NCI-H526 (cell line): ENCODE measurements at places on chromosomes 3 and 15.

GRCh38 chr15:73633991-73634495 is 854 bp upstream of the NPTN start:
- DNase-seq, result no peak

- DNase-seq, result no peak
Measured at GRCh38 chr15:89822951-89823711, 8.5 kb upstream of the ANPEP start.

GRCh38 chr15:68990992-68991500 is 23.4 kb upstream of the NOX5 start:
- no peak for DNase-seq

DNA sequence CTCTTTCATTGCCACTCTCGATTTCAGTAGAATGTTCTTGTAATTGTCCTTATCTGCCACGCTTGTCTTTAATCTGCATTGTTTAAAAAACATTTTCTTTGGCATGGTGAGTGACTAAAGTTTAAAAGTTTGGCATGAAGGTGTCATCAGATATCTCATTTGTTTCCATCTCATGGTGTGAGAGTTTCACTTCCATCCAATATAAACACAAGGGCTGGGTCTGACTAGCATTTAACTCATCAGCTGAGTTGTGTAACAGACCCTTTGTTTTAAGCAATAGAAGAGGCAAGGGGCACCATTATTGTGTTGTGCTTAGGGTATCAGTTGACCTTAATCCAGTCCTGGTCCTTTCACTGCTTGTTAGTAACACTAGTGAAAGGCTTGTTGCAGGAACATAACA is 49.9 kb upstream of the IL12A start:
- no peak for DNase-seq

DNA sequence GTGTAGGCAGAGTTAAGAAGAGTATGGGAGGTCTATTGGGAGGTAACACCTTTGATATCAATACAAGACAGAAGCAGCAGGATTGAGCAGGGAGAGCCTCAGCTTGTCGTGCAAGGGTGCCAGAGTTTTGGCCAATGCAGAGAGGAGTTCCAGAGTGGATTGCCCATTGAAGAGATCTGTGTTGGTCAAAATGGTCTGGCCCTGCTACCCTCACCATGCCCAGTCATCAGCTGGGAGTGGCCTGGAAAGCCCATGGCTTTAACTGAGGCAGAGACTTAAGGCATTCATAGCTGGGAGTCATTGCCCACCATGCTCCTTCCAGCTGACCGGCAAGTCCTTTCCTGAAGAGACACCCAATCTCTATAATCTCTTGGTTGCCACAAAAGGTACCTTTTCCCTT is 271.3 kb downstream of the ABHD5 start:
- DNase-seq, result no peak

- DNase-seq, result no peak
Measured at GRCh38 chr15:85312486-85312885, 67.9 kb upstream of the AKAP13 start.

DNA sequence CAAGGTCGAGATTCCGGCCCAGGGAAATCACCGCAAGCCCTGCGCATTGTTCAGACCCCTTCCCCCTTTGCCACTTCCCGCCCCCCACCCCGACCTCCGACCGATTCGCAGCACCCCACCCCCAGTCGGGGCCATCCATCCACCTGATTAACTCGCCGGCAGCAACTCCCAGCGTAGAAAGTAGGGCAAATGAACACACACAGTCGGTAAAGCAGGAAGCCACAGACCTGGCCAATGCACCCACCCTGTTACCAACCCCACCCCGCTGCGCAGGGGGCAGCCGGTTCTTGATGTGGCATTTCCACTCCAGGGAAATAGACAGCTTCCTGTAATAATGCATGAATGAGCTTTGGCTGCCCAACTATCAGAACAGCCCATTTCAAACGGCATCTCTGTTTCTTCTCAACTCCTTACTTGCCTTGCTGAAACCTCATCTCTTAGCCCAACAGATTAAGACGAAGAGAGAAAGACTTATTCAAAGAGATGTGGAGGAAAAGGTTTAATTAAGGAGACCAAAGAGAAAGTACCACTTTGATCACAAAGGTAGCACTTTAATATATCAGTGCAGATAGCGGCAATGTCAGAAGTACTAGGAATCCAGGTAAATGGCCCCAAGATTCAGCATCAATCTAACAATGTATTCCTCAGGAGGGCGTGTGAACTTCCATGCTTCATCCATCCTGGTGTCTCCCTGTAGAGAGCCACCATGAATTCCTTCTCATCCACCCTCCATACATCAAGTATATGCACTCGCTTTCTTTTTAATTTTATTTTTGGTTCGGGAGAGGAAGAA is 1.9 kb downstream of the TNIK start:
- peak; percentile 23 for DNase-seq

- DNase-seq, result no peak
Measured at GRCh38 chr15:100430411-100430810, 88.6 kb upstream of the ADAMTS17 start.

DNA sequence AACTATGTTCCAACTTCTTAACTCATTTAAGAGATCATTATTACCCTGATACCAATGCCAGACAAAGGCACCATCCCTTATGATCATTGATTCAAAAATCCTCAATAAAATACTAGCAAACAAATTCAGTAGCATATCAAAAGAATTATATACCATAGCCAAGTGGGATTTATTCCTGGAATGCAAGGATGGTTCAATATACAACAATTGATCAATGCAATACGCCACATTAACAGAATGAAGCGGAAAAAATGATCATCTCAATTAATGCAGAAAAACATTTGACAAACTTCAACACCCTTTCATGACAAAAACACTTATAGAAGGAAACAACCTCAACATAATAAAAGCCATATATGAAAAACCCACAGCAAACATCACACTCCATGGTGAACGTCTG is 4.7 kb upstream of the HTR3E start:
- peak; percentile 5 for DNase-seq

DNA sequence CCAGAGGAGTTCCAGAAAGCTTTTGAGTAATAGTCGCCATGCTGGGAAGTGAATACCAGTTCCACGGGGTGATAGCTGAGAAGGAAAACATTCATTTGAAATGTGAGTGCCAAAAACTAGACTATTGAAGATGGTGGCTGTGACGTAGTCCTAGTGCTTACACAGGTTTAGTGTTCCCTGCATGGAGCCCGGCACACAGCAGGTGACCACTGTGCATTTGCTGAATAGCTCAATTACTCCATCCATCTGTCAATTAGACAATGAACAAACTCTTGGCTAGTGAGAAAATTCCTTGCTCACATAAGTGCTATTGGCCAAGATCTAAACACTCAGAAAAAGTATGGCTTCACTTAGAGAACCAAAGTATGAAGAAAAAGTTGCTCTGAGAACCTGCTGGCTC is 448.1 kb upstream of the WNT5A start:
- no peak for DNase-seq

GRCh38 chr3:18410205-18410604 is 14.9 kb downstream of the SATB1 start:
- no peak for DNase-seq

- DNase-seq, result no peak
Measured at GRCh38 chr15:78223396-78224022, 10.9 kb downstream of the ACSBG1 start.

- DNase-seq, result no peak
Measured at GRCh38 chr3:114994554-114995341, 152.3 kb downstream of the ZBTB20 start.

DNA sequence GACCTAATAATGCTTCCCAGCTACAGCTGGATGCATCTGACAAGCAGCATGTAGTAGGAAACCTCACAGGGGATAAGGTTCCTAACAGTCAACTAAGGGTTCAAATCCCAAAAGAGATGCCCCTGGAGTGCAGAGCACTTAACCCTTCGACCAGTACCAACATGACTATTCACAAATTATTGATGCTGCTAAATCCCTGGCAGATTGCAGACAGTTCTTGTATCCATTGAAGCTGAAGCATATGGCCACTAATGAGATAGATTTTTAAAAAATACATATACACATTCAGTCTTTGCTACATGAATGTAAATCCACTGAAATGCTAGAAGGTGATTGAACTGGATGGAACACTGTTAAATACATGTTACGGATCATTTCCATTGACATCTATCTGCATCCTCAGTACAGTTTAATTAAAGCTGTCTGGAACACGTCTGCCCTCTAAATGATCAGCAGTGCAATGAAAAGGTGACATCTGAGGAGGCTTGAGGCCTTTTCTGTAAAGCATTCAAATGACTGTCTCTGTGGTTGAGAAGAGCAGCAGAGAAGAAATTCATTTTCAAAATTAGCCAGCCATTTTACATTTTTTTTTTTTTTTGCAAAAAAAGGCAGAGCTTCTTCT is 19.5 kb upstream of the NANOGP8 start:
- DNase-seq, result no peak

DNA sequence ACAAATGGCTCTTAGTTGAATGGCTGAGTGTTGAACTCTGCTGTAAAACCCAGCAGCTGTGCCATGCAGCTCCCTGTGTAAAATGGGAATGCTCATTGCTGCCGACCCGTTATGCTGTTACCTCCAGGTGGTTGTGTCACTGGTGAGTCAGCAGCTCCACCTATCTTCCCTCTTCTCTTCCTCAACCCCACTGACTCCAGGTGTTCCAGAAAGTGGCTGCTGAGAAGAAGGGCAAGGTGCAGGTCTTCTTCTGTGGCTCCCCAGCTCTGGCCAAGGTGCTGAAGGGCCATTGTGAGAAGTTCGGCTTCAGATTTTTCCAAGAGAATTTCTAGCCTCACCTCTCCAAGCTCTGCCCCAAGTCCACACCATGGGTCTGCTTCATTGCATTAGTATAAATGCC is 41.9 kb downstream of the NOX5 start:
- DNase-seq, result peak; percentile 41
